Spleen (tissue), 13 donors: ENCODE measurements at places on chromosomes 1 and 21.

DNA sequence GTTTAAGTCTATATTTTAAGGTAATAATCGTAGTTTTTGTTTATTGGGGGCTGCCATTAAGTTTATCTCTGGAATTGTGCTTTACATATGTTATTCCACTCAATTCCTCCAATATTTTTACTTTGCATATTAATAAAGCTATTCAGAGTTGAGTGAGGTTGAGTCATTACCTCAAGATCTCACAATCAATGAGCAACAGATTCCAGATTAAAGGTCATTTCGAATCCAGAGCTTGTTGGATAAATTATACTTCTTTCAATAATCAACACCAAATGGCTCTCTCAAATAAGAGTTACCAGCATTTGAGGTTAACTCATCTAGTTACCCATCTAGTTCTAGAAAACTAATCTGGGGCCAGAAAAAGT lies 16.7 kb downstream of the RGS4 start:
- no peak overlapping the region for H3K27ac ChIP-seq
- DNase-seq = no peak
- no peak overlapping the region for H3K4me3 ChIP-seq
- no peaks in the 10 kb centered on the region for H3K36me3 ChIP-seq
- no peaks in the 10 kb centered on the region for H3K27me3 ChIP-seq

GRCh38 chr1:231541842-231542241 lies 13.4 kb downstream of the TSNAX start:
- no peak for DNase-seq
- H3K36me3 ChIP-seq = peaks cover 62% of the 10 kb centered on the region
- H3K4me1 ChIP-seq = peaks cover 17% of the 10 kb centered on the region
- no peak overlapping the region for H3K27ac ChIP-seq

DNA sequence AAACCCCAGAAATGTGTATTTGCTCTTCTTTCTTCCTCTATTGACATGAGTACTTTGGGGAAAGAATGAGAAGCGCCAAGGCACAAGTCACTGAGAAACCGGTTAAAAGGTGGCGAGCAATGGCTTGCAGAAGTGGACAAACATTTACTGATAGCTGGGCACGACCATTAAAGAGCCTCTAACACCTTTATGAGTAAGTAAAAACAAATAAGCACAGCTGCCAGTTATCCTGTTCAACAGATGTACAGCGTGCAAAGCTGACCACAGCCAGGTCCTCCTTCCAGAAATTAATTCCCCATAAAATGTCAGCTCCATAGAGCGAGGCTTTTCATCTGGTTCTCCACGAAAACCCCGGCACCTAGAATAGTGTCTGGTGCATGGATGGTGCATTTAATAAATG lies 72.7 kb downstream of the CAPZB start:
- peaks cover 22% of the 10 kb centered on the region for H3K36me3 ChIP-seq
- H3K4me3 ChIP-seq = no peak overlapping the region
- peaks cover 100% of the 10 kb centered on the region for H3K4me1 ChIP-seq
- no peaks in the 10 kb centered on the region for H3K27me3 ChIP-seq
- H3K27ac ChIP-seq = no peak overlapping the region
- no peak for DNase-seq

DNA sequence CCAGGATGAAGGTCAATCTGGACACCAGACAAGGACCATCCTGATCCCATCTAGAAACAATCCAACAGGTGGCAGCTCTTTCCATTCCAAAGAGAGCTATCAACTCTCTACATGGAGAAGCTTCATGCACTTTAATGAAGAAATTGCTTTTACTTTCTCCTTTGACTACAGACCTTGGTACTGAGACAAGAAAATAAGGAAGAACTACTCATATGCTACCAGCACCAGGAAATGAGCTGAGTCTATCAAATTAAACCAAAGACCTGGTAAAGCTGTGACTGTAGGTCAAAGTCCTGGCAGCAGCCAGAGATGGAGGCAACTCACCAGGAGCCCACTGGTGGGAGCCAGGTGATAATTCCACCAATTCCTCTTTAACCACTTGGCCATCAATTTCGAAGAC lies 64.3 kb upstream of the LRRC8B start:
- H3K4me3 ChIP-seq = no peak overlapping the region
- H3K36me3 ChIP-seq = no peaks in the 10 kb centered on the region
- H3K27me3 ChIP-seq = no peaks in the 10 kb centered on the region

DNA sequence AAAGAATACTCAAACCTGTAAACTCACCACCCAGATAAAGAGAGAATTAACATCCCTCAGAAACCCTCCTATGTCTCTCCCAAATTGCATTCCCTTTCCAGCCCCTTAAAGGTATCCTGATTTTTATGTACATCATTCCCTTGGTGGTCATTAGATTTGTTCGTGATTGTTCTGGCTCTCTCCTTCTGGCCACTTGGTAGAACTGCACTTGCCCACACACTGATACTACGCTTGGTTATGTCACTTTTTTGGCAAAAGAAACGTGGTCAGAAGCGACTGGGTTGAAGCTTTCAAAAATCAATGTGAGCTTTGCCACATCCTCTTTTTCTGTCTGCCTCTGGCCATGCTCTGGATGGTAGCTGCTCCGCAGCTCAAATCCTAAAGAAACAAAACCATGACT lies 76.3 kb downstream of the KRTAP19-8 start:
- H3K4me3 ChIP-seq = no peak overlapping the region
- no peaks in the 10 kb centered on the region for H3K27me3 ChIP-seq
- H3K36me3 ChIP-seq = no peaks in the 10 kb centered on the region
- DNase-seq = no peak
